ENCODE measurements at places on chromosomes 7 and 10.

GRCh38 chr10:14299556-14299955 is 31.2 kb downstream of the FRMD4A start:
- no peak for DNase-seq

DNA sequence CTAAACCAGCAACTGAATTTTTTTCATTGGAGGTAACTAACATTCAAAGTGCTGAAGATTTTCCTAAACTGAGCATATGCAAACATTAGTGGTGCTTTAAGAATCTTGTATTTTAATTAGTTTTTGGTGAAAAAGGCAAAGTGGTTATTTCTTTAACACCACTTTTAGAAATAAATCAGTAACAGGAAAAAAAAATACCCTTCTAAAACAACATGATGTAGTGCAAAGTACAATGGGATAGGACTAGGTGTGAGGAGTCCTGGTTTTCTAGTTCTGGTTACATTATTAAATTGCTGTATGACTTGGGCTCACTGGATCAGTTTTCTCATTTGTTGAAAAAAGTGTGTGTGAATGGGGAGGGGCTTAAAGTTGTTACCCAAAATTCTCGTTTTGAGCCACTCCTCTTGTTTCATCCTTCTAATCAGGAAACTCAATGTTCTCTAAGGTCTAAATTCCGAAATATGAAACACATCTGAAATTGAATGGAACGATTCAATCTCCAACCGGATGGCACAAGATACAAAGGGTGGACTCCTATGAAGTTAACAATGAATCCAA is 1.8 kb downstream of the WASL start:
- peak; percentile 26 for DNase-seq

DNA sequence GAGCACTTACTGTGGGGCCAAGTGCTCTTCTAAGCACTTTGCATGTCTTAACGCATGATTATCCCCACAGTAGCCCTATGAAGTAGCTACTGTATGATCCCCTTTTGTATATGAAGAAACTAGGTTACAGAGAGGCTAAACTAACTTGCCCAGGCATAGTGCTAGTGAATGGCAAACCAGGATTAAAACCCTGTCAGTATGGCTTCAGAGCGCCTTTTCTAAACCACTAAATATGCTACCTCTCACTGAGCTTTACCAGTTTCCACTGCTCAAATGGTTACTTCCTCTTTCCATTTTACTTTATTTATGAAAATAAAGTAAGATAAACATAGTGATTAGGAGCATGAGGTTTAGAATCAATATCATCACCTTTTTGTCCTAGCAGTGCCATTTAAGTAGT is 73.6 kb downstream of the PODXL start:
- no peak for DNase-seq

- DNase-seq = no peak
Observed at GRCh38 chr7:29454899-29455451, 108.7 kb upstream of the PRR15 start.

GRCh38 chr7:2105917-2106316 is 126.8 kb downstream of the MAD1L1 start:
- DNase-seq = no peak

DNA sequence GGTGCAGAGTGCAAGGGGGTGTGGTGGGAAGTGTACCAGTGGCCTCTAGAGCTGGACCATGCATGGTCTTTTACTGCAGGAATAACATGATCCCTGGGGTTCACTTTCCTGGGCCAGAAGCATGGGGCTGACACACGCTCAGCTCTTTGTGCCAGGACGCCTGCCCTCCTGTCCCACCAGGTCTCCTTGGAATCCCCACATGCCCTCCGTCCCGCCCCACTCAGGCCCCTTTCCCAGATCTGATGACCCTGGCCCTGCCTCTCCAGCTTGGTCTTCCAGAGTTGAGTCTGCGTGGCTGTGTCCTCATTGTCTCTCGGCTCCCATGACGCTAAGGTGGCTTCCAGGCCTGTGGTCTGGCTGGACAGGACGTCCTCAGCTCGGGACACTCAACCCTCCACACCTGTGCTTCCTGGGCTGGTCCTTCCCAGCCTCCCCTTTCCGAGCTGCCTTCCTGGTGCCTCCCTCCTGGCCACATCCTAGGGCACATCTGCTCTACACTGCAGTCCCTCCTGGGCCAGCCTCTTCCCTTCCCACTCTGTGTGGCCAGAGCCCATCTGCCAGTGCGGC is 249.5 kb upstream of the SHH start:
- DNase-seq = no peak

DNA sequence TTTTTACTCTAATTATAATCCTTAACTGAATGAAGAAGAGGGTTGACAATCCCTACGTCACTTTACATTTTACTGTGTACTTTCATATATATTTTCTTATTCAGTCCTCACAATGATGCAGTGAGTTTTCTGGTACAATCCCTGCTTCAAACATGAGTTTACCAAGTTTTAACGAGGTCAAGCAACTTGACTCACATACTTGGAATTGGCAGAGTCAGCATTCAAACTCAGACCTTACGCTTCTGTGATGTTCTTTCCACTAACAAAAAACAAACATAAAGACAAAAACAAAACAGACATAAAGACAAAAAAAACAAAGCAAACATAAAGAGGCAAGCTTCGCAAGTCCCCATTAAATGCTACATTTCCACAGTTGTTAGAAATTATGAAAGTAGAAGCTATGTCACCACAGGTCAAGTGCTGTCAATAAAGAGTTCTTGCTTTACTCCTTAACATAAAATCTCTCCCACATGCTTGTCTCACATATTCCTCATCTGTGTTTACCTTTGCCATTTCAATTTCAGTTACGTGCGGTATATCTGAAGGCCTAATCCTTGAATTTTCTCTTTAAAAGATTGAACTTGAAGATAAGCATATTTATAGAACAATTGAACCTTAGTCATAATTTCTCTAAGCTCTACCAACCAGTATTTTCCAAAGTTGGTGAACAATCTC is 217.3 kb downstream of the CELF2 start:
- no peak for DNase-seq

GRCh38 chr7:18225067-18225466 is 197.4 kb upstream of the PRPS1L1 start:
- no peak for DNase-seq

DNA sequence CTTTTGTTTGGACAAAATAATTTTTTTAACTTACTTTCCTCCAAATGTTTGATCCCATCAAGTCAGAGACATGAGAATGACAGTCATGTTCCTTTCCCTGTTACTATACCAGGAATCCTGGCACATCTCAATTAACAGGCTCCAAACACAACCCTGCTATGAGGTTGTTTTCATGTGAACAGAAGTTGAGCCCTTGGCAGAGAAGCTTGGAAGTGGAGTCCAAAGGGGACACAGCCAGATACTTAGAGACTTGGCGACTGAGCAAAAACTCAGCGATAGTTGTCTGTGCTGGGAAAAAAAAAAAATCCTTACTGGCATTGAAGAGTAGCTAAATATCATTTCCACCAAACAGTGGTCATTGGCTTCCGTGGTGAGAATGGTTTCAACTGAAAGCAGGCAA is 12.8 kb downstream of the TUBAL3 start:
- no peak for DNase-seq

DNA sequence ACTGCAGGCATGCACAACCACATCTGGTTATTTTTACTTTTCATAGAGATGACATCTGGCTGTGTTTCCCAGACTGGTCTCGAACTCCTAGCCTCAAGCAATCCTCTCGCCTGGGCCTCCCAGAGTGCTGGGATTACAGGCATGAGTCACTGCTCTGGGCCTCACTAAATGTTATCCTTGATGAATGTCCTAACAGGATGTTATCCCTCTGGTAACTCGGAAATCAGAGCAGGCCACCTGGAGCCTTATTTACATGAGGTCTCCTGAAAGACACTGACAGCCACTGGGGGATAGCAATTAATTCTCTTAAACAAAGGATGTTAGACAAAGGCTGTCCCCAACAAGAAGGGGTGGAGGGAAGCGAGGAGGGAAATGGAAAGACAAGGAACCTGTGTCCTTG is 4.5 kb upstream of the ZNF438 start:
- DNase-seq = no peak

Data from RPMI8226 (cell line).